Thymus (tissue), 14 donors: ENCODE measurements at places on chromosomes 4 and X.

DNA sequence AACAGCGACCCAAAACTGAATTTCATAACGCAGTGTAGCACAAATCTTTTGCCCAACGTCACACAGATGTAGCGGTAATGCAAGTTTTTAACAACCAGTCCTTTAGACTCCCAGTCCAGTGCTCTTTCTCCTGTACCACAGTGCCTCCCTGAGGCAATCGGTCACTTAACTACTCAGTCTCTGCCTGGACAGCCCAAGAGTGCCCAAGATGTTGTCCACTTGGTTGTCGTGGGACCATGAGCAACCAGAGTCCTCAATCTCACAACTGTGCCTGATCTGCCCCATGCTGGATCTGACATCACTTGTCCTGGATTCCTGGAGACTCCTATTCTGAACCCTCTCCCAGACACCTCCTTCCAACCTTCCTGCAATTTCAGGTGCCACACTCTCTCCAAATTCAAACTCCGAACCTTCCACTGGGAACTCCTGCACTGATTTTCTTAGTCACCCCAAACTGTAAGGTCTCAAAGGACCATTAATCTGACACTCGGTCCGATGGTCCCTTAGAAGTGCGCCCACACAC is 702 bp downstream of the MMGT1 start:
- no peaks in the 10 kb centered on the region for H3K4me1 ChIP-seq
- DNase-seq, result no peak
- peak overlapping the region; percentile 94 for H3K27ac ChIP-seq

- no peaks in the 10 kb centered on the region for H3K4me1 ChIP-seq
- no peaks in the 10 kb centered on the region for H3K36me3 ChIP-seq
- no peak for DNase-seq
These were observed 80.3 kb downstream of the PPEF2 start for GRCh38 chr4:75821966-75822365.

- no peak for DNase-seq
- no peak overlapping the region for H3K27ac ChIP-seq
- no peaks in the 10 kb centered on the region for H3K4me1 ChIP-seq
- no peaks in the 10 kb centered on the region for H3K27me3 ChIP-seq
- H3K36me3 ChIP-seq, result no peaks in the 10 kb centered on the region
These were observed 78.7 kb upstream of the ZNF518B start for GRCh38 chr4:10535912-10536311.

GRCh38 chrX:69073241-69073640 is 92.0 kb downstream of the PJA1 start:
- no peaks in the 10 kb centered on the region for H3K27me3 ChIP-seq
- H3K27ac ChIP-seq, result no peak overlapping the region
- H3K36me3 ChIP-seq, result no peaks in the 10 kb centered on the region
- no peak for DNase-seq

DNA sequence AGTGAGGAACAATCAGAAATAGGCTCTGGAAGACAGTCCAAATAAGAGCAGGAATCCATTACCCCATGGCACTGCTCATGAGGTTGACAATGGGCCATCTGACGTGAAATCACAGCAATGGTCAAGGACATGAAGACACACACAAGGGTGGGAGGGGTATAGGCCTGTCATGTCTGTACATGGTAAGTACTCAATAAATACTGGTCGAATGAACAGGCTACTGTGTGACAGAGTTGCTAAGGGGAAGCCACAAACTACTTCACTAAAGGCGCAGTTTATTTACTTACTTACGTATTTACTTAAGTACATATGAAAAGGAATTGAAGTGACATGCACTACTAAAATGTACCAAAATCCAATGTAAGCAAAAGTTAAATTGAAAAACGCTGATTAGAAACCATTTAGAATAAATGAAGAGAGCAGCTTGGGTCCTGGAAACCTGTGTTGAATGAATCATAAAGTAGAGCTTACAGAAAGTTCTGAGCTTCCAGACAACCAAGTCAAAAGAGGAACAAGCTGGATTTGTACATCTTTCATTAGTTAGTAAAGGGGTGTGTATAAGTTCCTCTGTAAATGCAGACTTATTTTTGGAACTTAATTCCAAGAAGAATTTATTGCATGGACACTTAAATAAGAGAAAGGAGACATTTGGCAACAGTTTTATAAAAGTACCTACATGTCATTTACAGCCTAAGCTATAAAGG is 32.7 kb downstream of the ALPK1 start:
- peaks cover 2% of the 10 kb centered on the region for H3K4me1 ChIP-seq
- no peak overlapping the region for H3K4me3 ChIP-seq
- H3K27ac ChIP-seq, result no peak overlapping the region
- H3K27me3 ChIP-seq, result no peaks in the 10 kb centered on the region
- no peak for DNase-seq

DNA sequence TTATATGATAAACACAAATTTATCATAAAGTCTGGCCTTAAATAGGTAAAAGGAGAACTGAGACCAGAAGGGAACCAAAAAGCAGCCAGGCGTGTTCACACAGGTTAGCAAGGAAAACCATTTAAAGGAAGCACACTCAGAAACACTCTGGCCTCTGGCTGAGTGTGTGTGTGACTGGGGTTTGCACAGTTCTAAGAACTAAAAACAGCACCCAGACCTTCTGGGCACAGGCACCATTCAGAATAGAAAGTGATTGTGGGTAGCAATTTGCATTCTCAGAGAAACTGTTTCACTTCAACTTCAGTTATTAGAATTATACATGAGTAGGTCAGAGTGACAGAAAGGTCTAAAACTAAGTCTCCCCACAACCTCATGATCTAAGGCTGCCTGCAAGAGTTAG is 10.0 kb downstream of the GPR82 start:
- peaks cover 2% of the 10 kb centered on the region for H3K36me3 ChIP-seq
- H3K27me3 ChIP-seq, result no peaks in the 10 kb centered on the region
- H3K4me3 ChIP-seq, result no peak overlapping the region
- no peaks in the 10 kb centered on the region for H3K4me1 ChIP-seq
- DNase-seq, result no peak
- H3K27ac ChIP-seq, result no peak overlapping the region

DNA sequence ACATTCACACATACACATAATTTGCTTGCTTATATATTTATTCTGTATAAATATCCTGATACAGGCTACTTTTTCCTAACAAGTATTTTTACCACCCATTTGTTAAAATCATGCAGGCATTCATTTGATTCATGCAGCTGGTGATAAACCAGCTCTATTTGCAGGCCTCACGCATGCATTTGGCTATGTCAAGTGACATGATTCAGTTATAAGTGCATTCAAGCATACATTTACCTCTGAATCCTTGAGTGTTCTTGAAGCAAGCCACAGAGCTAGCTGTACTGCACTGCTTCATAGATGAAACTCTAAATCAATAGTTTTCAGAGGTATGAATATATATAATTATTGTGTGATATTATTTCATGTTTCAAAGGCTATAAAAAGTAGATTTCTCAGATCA is 544.0 kb upstream of the AGA start:
- no peaks in the 10 kb centered on the region for H3K4me1 ChIP-seq
- no peak overlapping the region for H3K27ac ChIP-seq
- no peaks in the 10 kb centered on the region for H3K27me3 ChIP-seq

GRCh38 chr4:11592276-11592675 is 163.6 kb upstream of the HS3ST1 start:
- no peak overlapping the region for H3K27ac ChIP-seq
- DNase-seq, result no peak
- no peaks in the 10 kb centered on the region for H3K27me3 ChIP-seq
- no peak overlapping the region for H3K4me3 ChIP-seq
- no peaks in the 10 kb centered on the region for H3K4me1 ChIP-seq

GRCh38 chr4:169059306-169060211 is 49.5 kb upstream of the CBR4 start:
- H3K27ac ChIP-seq, result no peak overlapping the region
- H3K4me3 ChIP-seq, result no peak overlapping the region
- no peaks in the 10 kb centered on the region for H3K4me1 ChIP-seq
- H3K27me3 ChIP-seq, result no peaks in the 10 kb centered on the region
- no peak for DNase-seq

GRCh38 chrX:106208154-106208553 is 40.0 kb downstream of the PWWP3B start:
- no peaks in the 10 kb centered on the region for H3K27me3 ChIP-seq
- no peak overlapping the region for H3K27ac ChIP-seq
- no peak for DNase-seq
- no peaks in the 10 kb centered on the region for H3K36me3 ChIP-seq

GRCh38 chr4:17480210-17480927 is 31.5 kb downstream of the QDPR start:
- H3K36me3 ChIP-seq, result no peaks in the 10 kb centered on the region
- H3K4me1 ChIP-seq, result no peaks in the 10 kb centered on the region
- DNase-seq, result no peak
- no peaks in the 10 kb centered on the region for H3K27me3 ChIP-seq

GRCh38 chrX:1455948-1456280 is 3.2 kb upstream of the ASMTL start:
- no peaks in the 10 kb centered on the region for H3K36me3 ChIP-seq
- no peak overlapping the region for H3K4me3 ChIP-seq
- no peak for DNase-seq

DNA sequence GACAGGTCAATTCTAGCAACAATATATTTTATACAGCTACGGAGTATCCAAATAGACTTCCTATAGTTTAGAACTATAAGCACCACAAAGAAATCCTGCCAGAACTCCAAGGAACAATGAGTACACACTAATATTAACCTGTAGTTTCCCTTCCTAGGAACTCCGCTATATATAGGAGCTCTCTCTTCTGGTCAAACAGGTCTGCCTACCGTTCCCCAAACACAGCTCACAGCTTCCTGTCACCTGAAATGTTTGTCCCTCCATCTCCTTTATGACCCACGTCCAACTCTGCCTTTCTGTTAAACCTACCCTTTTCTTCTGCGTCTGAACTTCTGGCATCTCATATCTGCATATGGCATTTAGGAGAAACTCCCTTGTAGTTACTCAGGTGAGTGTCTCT is 10.5 kb upstream of the GJB1 start:
- DNase-seq, result no peak
- no peak overlapping the region for H3K27ac ChIP-seq
- no peaks in the 10 kb centered on the region for H3K4me1 ChIP-seq
- no peaks in the 10 kb centered on the region for H3K36me3 ChIP-seq
- no peaks in the 10 kb centered on the region for H3K27me3 ChIP-seq
